ENCODE measurements at places on chromosomes 1 and 21.

DNA sequence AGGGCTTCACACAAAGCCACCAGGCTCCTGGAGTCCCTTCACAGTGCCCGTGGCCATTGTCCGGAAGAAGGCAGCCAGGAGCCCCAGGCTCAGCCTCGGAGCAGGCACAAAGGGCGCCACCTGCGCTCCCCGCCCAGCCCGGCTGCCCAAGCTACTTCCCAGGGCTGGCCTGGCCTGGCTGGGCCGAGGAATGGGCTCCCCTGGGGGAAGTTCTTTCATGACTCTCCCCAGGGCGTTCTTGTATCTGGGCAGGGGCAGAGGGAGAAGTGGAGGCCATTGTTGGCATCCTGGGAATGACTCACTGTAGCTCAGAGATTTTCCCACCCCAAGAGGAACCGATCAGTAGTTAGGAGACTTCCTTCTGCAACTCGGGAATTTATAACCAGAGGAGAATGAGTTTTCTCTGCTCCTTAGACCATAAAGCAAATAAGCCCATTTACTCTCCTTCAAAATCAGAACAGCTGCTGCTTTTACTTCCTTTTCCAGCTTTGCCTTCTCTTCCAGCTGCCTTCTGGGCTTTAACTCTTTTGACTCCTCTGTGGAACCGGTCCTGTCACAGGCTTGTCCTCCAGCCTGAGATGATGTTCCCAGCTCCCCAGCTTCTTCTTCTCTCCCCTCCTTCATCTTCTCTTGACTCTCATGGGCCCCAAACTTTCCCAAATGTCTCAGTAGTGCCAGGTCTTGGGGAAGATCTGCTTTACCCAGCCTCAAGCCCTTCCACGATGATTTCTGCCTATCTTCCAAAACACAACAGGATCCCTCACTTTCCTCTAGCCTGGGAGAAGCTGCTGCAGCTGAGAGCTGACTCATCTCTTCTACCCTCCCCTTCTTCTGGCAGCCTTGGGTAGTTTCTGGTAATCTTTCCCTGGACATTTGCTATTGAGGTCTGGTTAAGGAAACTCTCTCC is 118.7 kb upstream of the CD34 start:
- no peak for DNase-seq

DNA sequence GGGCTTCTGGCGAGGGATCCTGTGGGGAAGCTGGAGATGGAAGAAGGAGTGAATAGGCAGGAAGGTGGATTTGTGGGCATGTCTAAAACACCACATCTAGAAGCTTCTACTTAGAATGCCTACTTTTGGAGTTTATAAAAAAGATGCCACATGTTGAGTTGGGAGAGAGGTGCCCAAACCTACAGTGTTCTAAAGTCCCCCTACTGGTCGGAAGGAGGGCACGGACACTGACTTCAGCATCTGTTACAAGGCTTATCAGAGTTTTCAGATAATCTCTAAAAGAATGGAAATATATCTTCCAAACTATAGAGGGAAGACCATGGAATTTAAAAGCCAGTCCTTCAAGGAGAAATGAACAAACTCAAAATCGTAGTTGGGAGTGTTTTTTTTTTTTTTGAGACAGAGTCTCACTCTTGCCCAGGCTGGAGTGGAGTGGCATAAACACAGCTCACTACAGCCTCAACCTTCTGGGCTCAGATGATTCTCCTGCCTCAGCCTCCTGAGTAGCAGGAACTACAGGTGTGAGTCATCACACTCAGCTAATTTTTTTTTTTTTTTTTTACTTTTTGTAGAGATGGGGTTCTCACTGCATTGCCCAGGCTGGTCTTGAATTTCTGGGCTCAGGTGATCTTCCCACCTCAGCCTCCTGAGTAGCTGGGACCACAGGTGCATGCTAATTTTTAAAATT is 14.8 kb downstream of the IBA57 start:
- no peak for DNase-seq

DNA sequence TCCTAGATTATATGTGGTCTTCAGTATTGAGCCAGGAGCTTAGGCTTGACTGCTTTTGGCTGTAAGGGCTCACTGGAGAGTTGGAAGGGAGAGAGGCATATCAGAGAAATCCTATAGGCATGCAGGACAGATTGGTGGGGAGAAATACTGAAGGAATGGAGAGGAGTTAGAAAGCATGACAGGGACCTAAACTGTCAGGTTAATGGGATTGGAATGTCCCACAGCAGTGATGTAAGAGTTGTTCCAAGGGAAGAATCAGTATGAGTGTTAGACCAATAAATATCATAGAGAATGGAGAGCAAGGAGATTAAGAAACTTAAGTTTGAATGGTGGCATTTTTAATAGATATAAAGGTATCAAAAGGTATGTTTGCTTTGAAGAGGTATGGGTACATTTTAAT is 39.7 kb downstream of the SLC35A3 start:
- no peak for DNase-seq

DNA sequence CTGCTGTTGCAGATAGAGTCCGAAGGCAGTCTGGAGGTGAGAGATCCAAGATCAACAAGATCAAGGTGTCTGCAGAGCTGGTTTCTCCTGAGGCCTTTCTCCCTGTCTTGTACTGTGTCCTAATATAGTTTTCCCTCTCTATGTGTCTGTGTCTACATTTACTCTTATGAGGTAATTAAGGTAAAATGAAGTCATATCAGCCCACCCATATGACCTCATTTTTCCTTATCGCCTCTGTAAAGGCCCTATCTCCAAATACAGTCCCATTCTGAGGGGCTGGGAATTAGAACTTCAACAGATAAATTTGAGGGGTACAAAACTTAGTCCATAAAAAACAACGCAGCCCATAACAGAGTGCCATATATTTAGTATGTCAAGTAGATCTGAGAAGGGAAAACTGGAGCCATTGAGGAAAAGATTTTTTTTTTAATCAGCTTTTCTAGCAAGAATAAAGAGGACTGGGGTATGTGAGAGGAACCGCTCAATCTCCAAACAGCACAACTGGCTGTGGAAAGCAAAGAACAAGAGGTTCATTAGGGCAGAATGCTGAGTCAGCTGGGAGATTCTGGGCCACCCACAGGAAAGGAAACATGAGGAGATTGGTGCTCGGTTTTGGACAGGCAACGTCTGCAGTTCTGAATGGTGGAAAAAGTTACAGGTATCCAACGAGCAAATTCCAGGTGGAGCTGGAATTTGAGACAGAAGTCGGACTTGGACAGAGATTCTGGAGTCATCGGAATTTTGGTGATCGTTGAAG is 65.7 kb downstream of the MAP3K21 start:
- no peak for DNase-seq

DNA sequence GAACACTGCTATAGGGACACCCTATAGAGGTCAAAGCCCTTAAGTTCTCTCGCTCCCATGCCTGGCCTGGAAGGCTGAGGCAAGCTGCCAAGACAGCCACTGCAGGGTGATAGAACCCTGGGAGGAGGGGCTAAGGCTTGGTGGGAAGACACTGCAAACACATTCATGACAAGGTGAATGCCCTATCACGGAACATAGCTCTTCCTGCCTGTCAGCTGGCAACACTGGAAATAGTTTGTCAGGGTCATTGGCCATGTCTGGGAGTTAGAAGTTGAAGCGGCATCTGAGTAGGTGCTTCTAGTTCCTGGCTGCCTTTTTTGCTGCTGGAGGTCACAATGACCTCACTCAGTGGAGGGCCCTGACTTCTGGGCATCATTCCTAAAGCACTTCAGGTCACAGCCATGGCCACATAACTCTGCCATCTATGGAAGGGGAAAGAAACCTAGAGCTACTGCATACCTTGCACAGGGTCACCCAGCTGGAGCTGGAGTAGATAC is 4.2 kb downstream of the FABP3 start:
- no peak for DNase-seq

DNA sequence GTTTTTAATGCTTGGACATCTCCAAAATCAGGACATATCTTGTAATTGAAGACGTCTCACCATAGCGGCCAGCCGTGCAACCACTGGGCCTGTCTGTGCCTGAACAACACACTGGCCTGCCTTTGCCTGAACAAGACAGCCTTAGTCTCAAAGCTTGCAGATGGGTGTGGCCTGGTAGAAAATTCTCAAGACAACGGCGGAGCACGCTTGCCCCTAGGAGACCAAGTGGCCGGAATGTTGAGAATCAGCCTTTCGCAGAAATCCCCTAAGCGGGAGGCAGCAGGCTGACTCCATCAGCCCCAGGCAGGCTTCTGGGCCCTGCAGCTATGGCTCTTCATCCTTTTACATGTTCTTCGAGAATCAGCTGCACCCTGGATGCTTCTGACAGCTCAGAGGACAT is 98.0 kb upstream of the C1orf174 start:
- no peak for DNase-seq

DNA sequence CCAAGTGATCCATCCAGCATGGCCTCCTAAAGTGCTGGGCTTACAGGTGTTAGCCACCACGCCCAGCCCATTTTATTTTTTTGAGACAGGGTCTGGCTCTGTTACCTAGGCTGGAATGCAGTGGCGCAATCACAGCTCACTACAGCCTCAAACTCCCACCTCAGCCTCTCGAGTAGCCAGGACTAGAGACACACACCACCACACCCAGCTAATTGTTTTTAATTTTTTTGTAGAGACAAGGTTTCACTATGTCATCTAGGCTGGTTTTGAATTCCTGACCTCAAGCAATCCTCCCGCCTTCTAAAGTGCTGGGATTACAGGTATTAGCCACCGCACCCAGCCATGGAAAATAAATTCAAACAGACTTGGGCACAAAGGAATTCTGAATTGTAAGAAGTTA is 31.9 kb downstream of the PUM1 start:
- DNase-seq, result no peak

DNA sequence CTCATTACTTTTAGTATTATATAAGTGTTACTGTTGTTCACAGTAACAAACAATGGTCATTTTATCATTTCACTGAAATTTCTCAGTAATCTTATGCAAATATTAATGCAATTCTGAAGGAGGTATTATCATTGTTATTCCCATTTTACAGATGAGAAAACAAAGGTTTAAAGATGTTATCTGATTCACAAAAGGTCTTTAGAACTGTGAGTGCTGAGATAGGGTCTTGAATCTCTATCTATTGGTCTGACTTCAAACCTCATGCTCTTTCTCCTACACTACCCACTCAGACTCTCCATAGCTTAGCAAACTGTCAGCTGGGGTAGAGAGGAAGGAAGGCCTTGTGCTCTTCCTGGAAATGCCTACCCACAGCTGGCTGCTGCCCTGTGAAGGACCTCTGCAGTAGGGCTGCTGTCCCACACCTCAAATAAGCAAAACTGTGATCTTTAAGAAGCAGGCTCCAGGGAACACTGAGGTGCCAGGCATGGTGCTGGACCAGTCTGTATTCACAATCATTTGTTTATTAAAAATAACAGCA is 6.2 kb upstream of the OSCP1 start:
- no peak for DNase-seq

- no peak for DNase-seq
Observed at GRCh38 chr1:13583595-13583965, at the start of gene PDPN. Gene PDPN, plus strand, starts transcription at chr1:13583832. Its CDS starts 202 bp downstream, at chr1:13584034.

DNA sequence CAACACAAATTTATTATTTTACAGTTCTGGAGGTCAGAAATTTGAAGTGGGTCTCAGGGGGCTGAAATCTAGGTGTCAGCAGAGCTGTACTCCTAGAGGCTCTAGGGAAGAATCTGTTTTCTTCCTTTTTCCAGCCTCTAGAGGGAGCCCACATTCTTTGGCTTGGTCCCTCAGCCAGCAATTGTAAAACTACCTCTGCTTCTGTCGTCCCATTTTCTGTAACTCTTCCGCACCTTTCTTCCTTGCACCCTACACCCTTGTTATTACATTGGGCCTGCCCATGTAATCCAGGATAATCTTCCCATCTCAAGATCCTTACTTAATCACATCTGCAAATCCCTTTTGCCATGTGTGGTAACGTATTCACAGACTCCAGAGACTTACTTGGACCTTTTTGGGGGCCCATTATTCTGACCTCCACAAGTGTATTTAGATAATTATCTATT is 24.8 kb upstream of the THEM4 start:
- DNase-seq, result peak; percentile 36

DNA sequence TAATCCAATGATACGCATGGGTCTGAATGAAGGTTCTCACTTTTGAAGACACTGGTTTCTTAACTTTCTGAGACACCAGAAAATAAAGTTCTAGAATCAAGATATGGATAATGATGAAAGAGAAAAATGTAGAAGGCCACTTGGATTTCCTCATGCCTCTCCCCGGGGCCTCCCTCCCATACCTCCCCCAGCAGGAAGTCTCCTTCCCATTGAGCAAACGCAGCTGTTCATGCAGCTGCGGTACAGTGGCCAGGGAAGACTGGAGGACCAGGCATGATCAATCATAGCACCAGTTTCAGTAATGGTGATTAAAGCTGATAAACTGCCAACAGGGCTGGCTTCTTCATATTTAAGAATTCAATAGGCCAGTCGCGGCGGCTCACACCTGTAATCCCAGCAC is 10.9 kb upstream of the UBR4 start:
- DNase-seq, result no peak

GRCh38 chr1:910311-910880 is 13.3 kb upstream of the SAMD11 start:
- DNase-seq, result no peak

DNA sequence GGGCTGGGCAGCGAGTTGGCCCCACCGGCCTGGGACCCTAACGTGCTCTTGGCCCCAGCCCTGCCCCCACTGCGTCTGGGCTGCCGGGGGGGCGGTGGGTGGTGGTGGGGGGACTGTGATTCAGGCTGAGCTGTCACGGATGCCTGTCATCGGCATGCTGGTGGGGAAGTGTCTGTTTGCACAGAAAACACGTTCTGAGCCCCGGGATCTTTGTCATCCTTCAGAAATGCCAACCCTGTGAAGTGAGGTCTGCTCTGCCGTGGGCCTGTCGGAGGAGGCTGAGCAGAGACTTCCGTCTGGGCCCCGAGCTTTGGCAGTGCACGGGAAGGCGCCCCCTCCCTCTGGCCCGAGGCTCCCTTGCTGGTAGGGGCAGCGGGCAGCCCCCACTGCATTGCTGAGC is 24.3 kb upstream of the PLCH2 start:
- DNase-seq, result no peak

GRCh38 chr1:159799446-159799985 is 2.6 kb upstream of the FCRL6 start:
- DNase-seq, result no peak

DNA sequence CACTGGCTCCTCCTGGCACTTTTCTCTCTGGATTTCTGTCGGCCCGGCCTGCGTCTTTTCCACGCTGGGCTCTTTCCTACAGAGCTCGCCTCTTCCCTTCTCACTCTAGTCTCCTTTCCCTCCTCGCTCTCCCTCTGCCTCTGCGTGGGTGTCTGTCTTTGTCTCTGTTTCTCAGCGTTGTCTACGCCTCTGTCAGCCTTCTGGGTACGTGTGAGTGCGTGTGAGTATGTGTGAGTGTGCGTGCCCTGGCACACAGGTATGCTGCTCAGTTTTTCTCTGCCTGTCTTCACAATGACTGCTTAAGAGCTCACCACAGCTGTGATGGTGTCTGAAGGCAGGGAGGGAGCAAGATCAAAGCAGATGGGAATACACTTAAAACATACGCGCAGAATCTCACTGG is 77.7 kb downstream of the KIRREL1 start:
- no peak for DNase-seq

Measured in activated CD4-positive, alpha-beta T cell treated with anti-CD3 and anti-CD28 coated beads for 24 hours (primary cell).